ENCODE measurements at places on chromosomes 3 and 15. TPM values are rescaled to one million over a fixed set of nuclear protein-coding genes. Genes with fewer than 3 reads are reported as not detected.

DNA sequence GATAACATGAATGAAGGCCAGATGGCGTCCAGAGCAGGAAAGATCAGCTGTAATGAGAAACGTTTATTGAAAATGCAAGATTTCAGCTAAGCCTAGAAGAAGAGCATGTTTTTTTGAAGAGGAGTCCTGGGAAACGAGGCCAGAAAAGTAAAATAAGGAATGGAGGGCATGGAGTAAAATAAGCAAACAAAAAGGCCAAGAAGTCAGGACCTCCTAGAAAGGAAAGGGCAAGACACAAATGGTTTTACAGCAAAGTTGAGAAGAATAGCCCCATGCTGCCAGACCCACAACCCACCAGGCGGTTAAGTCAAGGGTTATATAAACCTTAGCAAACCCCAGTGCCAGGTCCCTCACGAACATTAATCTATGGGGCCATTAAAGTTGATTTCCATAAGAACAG, 30.5 kb downstream of the LRIG1 start:
- no peak for DNase-seq

- no peak for DNase-seq
These were observed 65.1 kb downstream of the GOLIM4 start for GRCh38 chr3:168030577-168030976.

RTP1 gene
- not detected for total RNA-seq

SMAD3 gene
- 34.0 TPM for total RNA-seq

EFCAB12 gene
- total RNA-seq: not detected

Data from GM23248 (cell line).